Eye (tissue), 1 donor: ENCODE measurements at places on chromosomes 6 and 20.
A peak's percentile ranks its signal among the peaks of the same experiment; 100 is the strongest.

- no peak for DNase-seq
Observed at GRCh38 chr6:101883505-101883904, 490.0 kb downstream of the GRIK2 start.

DNA sequence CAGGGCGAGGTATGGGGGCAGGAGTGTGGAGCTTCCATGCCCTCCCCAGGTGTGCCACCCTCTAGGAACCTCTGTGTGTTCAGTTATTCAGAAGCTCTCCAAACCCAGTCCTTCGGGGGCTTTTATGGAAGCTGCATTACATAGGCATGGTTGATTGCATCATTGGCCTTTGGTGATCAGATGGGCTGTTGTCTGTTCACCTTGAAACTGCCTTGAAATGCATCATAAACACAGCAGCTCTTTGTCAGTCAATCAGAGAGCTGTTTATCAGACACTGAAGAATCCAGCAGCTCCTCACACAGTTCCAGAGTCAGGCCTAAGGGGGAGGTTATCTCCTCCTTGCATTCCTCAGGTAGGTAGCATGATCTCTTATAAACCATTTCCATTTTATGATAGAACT lies 62.4 kb downstream of the E2F3 start:
- peak; percentile 5 for DNase-seq

- no peak for DNase-seq
Observed at GRCh38 chr6:105573138-105573537, 170.3 kb upstream of the PREP start.

DNA sequence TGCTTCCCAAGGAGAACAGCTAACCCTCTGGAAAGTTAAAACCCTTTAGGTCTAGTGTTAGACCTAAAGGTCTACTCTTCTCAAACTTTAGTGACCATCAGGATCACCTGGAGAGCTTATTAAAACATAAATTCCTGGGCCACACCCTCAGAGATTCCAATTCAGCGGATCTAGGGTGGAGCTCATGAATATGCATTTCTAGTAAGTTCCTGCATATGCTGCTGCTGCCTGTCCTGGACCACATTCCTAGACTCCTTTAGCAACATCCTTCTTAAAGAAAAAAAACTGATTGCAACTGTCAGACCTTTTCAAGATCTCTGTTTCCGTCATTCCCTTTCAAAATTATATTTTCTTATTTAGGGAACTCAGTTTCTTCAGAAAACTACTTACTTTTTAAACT lies 31.2 kb downstream of the SNAP25 start:
- DNase-seq, result no peak

DNA sequence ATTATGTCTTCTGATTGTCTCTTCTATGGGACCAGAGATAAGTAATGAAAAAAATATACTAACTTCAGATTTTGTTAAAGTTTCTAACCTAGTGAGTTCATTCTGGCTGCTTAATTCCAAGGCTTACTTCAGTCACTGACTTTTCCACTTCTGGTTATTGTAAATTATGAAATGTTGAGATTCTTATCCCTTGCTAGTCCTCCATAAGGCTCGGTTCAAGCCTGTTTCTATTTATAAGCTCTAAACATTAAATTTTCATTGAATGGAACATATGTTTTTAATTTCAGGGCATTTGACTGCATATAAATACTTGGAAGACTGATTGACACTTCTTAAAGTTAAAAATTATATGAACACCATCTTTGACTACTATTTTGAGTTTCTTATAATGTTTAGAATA lies 23.6 kb upstream of the NKAIN2 start:
- peak; percentile 18 for DNase-seq

DNA sequence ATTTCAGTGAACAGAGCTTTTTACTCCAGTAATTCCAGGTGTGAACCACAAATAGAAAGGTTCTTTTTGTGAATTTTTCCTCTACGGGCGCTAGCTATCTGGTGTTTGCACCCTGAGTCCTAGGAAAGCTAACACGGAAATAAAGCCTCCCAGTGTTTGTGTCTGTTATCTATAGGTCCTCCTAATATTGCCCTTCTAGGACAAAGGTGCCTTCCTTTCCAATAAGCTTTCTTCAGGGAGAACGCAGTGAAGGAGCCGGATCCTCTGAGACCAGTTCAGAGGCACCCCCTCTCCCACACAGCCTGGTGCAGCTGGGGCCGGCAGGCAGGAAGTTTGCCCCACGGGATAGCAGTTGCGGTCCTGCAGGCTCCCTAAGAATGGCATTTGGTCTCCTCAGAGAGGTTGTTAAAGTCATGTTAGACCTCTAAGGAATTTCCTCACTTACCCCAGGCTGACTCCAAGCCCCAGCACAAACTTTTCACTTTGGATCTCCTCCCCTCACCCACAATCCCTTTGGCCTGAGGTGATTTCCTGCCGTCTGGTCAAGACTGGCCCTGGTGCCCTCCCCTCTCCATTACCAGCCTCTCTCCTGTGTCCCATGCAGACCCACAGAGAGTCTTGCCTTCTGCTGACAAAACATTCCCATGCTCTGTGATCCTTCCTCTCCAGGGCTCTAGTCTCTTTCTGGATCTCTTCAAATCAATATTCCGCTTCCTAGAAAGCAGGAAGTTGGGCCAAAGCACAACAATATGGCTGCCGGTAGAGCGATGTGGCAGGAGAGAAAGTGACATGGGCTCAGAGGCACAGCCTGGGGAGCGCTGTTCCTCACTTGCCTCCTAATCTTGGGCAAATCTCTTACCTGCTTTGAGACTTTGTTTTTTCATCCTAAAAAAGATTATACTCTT lies 126.0 kb downstream of the MOXD1 start:
- no peak for DNase-seq

DNA sequence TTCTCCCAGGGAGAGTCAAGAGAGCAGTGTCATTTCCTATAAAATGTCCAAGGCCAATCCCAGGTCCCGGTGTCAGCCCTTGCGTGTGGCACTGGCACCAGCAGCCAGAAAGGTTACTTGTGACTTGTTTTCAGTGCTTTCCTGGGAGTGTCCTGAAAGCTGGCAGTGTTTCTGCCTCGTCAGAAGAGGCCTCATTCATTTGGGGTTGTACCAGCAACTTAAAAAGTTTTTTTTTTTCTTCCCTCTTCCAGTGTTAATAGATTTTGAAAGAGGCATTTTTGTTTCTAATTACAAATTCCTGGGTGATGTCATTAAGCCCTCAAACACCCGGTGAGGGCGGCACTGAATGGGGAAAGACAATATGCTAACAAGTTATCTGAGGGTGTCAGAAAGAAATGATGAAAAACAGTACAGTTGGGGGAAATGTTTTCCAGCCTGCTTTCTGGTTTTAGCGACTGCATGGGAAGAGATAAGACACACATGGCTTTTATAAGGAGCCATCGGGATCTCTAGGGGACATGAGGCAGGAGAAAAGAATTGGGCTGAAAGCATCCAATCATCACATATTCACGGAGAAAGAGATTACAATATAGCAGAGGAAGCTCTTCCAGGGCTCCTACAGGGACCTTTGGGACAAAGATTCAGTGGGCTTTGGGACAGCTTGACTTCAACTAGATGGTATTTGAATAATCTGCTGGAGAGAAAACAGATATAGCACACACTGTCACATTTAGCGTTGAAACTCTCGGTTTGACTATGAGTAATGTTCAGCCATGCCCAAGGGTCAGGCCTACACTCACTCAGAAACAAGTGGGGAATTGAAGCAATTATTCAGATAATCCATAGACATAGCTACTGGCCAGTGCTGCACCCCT lies 153.0 kb downstream of the BCAS1 start:
- peak; percentile 48 for DNase-seq

- peak; percentile 51 for DNase-seq
Observed at GRCh38 chr6:54805077-54805476, 41.5 kb upstream of the FAM83B start.

GRCh38 chr6:12654107-12654506 lies 62.5 kb upstream of the PHACTR1 start:
- DNase-seq, result no peak

- DNase-seq, result peak; percentile 91
Observed at GRCh38 chr20:38674092-38674764, 50.1 kb upstream of the SLC32A1 start.

DNA sequence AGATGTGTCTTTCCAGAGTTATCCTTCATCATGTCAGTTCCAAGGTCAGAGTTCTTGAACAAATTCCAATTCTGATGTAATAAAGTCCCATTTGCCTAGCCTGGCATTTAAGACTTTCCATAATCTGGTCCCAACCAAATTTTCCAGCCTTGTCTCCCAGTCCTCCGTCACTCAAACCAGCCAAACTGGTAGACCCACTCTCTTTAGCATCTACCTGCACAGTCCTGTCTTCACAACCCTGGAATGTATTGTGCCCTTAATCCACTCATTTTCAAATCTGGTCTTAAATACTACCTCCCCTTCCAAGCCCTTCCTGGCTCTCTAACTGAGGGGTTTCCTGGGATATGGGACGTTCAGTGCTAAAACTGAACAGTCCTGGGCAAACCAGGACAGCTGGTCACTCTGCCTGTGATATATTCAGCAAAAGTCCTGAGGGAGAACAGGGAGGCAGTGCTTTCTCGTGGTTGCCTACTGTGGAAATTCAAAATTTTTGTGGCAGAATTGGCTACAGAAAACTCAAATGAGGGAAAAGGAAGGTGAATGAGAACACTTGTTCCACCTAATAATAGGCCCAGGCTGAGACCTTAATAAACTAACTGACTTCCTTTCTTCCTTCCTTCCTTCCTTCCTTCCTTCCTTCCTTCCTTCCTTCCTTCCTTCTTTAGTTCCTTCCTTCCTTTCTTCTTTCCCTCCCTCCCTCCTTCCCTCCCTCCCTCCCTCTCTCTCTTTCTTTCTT lies 10.8 kb upstream of the AKAP7 start:
- DNase-seq, result no peak

DNA sequence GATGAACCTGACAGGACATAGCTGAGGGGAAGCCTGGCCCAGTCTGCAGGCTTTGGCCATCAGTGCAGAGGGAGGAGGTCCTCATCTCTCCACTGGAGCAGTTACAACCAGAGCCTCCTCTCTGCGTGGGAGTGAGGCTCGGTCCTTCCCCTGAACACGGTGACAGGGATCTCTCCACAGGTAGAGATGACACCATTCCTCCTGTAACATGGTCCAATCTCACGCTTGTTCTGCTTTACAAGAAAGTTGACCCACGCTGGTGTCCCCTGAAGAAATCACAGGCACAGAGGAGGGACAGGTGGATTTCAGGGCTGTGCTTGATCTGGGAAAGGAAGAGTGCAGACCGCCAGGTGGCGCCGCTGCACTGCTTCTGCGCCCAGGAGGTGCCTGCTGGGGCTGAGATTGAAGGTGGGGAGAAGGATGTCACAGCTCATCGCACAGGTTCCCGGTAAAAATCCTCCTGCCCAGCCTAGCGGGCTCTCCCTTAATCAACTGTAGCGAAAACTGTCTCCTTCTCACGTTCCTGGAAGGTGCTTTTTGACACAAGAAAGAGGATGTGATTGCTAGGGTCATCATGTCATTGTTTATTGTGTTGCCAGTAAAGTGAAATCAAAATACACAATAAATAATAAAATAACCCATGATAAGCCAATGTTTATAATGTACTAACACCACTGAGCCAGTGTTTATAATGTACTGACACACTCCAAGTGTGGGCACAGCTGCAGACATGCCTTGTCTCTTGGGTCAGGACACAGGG lies 20.4 kb downstream of the HLA-G start:
- DNase-seq, result peak; percentile 81

DNA sequence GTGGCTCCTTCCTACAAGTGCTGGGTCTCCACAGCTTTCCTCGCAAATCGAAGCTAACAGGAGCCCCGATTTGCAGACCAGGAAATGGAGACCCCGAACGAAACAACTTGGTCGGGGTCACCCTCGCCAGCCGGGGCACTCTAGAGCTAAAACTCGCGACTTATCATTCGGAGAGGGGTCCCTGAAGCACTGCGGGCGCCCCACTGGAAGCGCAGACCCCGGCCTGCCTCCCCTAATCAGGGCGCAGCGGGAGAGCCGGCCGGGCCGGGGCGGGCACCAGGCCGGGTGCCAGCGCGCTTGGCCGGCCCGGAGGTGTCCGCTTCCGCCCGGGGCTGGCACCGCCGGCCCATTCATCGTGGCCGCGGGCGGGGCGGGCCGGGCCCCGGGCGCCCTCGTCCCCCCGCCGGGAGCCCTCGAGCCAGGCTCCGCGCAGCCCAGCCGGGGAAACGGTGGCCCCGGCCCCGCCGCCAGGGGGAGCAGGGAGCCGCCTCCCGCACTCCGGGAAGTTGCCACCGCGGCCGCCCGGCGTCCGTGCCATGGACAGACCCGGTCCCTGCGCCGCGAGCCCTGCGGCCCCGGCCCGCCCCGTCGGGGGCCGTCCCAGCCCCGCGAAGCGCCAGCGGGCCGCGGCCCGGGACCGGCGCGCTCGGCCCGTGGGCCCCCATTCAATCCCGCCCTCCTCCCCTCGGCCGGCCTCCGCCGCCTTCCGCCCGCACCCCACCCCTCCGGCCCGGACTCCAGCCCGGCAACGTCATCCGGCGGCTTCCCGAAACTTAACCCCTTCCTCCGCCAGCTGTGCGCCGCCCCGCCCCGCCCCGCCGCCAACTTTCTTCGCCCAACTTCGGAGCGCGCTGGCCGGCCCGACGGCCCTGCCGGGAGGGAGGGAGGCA lies 961 bp downstream of the RRBP1 start:
- DNase-seq, result peak; percentile 87

GRCh38 chr20:43778375-43778774 lies 51.6 kb upstream of the GTSF1L start:
- DNase-seq, result no peak

DNA sequence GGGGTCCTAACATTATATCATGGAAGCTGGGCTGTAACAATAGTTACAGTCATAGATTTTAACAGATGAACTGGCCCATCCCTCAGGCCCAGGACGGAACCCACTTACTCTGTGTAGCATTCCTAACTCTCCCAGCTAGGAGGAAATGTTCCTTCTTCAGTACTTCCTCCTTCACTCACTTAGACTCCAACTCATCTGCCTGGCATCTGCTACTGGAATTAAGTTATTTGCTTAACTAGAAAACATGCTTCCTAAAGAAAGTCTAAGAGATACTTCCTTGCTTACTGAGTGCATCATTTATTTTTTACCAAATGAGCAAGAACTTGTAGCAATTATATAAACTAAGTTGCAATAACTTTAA lies 20.5 kb downstream of the GCLC start:
- no peak for DNase-seq

GRCh38 chr6:11921017-11921438 lies 91.1 kb upstream of the HIVEP1 start:
- DNase-seq, result peak; percentile 16

- DNase-seq, result no peak
Observed at GRCh38 chr20:17618673-17619013, 48.8 kb downstream of the DSTN start.

GRCh38 chr20:53918949-53919361 lies 151.4 kb downstream of the BCAS1 start:
- DNase-seq, result peak; percentile 83

GRCh38 chr20:39047417-39047985 lies 85.4 kb downstream of the DHX35 start:
- DNase-seq, result no peak

DNA sequence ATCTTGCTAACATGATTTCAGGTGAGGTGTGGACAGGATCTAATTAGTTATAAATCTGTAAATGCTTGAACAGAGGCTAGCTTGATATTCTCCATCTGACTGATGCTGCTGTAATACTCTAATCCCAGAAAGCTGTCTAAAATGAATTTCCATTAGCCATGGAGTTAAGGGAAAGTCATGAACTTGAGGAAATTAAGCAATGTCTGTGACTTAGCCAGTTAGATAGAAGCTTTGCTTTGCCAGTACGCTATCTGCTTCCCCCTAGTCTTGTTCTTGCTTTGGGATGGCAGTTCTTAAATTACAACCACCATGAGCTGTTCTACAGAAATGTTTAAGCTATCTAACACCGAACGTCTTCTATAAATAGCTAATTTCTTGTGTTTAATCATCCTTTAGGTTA lies 195.7 kb downstream of the PRL start:
- DNase-seq, result no peak

GRCh38 chr20:36989797-36990196 lies 38.3 kb upstream of the SAMHD1 start:
- DNase-seq, result no peak
